ENCODE measurements at places on chromosomes 7 and 10.

DNA sequence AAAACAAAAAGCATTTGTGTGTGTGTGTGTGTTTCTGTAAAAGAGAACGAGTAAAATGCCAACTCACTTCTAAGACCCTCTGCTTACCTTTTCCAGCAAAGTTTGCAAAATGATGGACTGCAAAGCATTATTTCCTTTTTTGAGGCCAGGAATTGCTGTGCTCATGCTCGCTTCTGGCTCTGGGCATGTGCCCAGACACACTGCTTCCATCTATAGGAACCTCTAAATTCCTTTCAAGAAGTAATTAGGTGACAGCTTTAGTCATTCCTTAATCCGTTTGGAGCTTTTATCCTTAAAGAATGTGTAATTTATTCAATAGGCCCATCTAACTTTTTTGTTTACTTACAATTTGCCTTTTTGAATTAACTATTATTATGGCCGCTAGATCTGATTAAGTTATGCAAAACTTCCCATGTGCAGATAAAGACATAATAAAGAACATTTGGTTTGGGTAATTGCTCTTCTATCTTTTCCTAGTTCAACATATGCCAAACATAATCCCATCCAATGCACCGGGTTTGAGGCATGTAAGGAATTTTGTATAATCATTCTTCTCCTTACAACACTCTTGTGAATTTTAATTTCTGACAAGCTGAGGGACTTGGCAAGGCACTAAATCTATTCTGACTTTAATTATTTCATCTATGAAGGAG is 34.7 kb downstream of the A1CF start:
- no peak for DNase-seq

DNA sequence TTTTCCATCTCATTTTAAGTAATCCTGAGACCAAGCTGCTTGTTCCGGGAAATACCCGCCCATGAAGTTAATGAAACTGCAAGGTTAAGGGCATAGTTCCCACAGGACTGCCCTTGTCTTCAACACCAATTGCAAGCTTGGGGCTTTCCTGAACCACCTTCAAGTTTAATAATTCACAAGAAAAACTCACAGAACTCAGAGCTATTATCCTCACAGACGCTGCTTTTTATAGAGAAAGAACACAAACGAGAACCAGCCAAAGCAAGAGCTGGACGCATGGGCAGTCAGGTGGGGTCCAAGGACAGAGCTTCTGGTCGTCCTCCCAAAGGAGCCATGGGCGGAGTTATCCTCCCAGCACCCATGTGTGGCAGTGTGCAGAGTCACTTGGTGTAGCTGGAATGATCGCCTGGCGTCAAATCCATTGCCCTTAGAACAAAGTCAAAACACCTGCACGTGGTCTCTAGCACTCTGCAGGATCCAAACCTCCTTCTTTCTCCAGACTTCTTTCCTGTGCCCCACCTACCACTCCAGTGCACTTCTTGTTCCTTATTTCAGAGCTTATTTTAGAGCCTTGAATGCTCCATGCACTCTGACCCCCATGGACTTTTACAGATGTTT is 56.7 kb downstream of the SNX10 start:
- no peak for DNase-seq

DNA sequence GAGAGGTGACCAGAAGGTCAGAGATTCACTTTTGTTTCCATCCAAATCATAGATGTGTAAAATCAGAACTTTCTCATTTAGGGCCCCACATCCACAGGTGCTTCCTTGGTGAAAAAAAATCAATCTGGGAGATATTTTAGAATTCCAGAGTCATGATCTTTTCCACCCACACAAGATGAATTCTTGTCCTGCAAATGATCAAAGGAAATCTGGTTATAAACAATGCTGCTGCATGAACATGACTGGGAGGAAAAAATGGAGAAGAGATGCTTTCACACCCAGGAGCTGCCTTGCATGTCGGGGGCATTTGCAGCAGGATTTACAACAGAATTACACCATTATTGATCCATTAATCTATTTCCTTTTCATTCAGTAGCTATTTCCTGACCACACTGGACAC is 106.5 kb upstream of the TMEM72 start:
- DNase-seq, result no peak

DNA sequence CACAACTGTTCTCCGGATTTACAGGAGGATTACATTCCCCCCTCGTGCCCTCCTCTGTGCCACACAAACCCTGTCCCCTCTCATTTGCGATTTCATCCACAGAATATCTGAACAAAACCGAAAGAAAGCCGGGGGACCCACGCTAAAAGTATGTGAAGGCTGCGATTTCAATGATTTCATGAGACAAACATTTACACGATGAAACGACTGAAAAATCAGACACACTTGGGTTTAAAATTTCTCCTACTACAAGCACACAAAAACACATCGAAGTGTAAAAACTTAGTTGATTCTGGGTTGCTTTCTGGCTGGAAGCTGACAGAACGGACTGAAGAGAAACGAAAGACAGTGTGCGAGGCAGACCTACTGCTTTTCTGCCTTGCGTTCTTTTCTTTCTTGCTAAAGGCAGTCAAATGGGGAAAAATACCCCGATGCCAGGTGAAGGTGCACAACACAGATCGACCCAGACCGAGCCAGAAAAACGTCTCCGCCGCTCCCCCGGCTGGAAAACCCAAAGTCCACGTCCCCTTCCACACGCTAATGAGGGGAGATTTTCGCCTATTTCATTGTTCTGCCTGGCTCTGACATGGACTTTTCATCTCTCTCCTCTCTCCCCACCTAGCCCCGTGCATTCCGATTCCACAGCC is 1.2 kb downstream of the HIPK2 start:
- DNase-seq, result peak; percentile 11

- DNase-seq, result peak; percentile 35
These were observed 702 bp upstream of the KAZALD1 start for GRCh38 chr10:101060951-101061623.

GRCh38 chr10:71679425-71679824 is 40.2 kb downstream of the C10orf105 start:
- DNase-seq, result no peak

DNA sequence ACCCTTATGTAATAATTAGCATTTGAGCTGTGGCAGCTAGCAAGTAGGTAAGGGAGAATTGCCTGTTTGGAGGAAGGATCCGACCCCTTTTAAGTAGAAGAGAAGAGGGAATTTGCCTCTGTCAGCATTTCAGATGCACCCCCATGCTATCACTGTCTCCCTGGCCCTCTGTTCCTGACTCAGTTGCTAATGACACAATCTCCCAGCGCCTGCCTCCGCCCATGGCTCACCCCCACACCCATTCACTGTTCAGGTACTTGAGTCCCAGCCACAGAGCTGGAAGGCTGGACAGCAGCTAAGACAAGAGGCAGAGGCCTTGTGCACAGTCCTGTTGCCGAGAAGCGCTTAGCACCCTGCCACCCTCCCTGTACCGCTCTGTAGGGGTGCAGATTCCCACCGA is 512.3 kb upstream of the GALNT17 start:
- DNase-seq, result no peak

GRCh38 chr10:95401704-95402469 is 111.1 kb upstream of the PDLIM1 start:
- no peak for DNase-seq

- no peak for DNase-seq
These were observed 212.7 kb upstream of the ZNF804B start for GRCh38 chr7:88546808-88547207.

GRCh38 chr7:29086545-29086944 is 59.8 kb downstream of the CPVL start:
- no peak for DNase-seq

DNA sequence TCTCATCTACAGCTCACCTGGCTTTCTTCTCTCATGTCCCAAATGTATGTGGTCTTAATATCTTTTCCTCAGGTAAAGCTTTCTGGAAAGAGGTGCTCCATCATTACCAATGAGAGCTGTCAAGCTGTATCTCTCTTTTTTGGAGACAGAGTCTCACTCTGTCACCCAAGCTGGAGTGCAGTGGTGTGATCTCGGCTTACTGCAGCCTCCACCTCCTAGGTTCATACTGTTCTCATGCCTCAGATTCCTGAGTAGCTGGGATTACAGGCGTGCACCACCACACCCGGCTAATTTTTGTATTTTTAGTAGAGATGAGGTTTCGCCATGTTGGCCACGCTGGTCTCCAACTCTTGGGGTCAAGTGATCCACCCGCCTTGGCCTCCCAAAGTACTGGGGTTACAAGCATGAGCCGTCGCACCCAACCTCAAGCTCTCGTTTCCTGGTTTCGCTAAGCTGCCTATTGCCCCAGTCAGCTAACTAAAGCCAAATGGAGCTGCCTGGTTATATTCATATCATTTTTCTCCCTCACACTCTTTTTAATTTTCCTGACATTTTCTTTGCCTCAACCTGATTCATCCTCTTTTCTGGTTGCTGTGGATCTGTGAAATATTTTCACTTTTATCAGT is 60.5 kb downstream of the SUFU start:
- no peak for DNase-seq

GRCh38 chr10:124472071-124472470 is 10.4 kb downstream of the LHPP start:
- no peak for DNase-seq

- no peak for DNase-seq
These were observed 154.7 kb upstream of the ZMIZ1 start for GRCh38 chr10:78914060-78914378.

- DNase-seq, result no peak
These were observed 62.4 kb downstream of the INHBA start for GRCh38 chr7:41640487-41640886.

- no peak for DNase-seq
These were observed 158.9 kb downstream of the RTKN2 start for GRCh38 chr10:62109587-62110293.

DNA sequence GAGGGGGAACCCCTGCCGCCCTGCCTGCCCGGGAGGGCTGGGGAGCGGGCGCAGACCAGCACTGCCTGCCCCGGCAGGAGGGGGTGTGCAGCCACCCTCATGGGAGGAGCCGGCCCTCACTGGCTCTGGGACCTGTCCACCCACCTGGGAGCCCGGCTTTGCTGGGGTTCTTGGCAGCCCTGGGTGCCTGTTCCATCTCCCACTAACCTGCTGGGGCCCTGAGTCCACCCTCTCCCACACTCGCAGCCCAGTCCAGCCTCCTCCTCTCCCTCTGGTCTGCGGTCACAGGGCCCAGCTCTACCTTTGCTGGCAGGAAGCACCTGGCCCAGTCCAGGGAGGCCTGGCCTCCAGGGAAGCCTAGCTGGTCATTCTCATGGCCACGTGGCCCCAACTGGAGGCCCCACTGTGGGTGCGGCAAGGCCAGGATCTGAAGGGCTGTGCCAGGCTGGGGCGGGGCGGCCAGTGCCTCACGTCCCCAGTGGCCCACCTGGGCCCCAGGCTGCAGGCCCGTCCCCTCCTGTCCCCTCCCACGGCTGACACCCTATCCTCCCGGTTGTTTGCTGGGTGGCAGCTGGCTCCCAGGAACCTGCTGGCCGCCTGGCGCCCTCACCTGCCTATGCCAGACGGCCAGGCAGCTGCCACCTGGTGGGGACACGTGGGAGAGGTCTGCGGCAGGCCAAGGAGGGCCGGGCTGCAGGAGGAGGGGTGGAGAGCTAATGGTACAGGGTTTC is at the start of gene TMEM184A:
TSS of gene TMEM184A (minus strand) at position 393 of the 731 bp plus-strand sequence. CDS start 721 bp downstream, outside the sequence.
- no peak for DNase-seq

DNA sequence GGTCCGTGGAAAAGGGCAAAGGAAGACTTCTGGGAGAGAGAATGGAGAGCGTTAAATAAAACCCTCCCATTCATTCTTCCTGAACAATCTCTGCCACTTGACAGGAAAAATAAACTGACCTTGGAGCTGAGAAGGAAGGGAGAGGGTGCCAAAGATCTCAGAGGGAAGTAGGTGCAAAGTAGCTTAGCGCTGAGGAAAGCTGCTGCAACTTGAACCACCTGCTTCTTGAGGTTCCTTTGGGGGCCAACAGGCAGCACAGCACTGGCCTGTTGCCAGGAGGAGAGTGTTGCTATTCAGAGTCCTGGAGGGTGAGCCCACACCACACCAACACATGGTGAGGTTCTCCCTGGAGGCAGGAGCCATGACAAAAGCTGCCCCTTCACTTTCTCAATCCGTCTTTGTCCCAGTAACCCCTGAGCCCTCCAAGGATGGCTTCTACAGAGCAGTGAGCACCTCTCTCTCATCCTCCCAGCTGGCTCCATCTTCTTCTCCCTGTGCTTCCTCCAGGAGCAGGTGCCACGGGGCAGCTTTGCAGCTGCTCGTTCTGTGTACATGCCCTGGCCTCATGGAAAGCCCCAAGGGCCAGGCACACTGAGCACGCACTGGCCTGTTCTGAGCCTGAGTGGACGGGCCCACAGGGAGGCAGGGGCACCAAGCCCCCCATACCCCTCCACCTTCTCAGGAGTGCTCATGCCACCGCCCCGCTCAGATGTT is 101.3 kb downstream of the STRA8 start:
- no peak for DNase-seq

DNA sequence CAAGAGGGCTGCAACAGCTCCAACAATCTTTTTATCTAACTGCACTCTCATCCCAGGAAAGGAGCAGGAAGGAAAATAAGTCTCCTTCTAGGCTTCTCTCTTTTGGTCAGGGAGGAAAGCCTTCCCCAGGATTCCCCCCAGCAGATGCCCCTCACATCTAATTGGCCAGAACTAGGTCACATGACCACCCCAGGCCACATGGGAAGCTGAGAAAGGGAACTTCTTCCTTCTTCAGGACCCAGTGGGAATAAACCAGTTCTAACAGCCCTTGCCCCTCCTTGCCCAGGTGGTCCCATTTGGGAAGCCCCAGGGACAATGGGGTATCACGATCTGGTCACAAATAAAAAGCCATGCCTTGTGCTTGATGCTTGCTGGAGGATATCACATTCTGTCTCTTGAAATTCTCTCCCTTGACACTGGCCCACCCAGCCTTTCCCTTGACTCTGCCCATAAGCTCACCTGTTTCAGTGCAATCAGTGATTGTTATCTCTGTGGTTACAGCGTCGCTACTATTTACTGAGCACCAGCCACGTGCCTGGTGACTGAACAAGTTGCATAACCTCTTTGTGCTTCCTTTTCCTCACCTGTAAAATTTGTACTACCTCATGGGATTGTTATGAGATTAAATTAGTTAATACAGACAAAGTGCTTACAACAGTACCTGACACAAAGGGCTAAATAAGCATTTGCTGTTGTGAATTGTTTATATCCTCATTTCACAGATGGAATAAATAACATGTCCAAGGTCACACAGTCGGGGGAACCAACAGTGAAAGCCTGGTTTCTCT is 9.0 kb upstream of the TACR2 start:
- DNase-seq, result peak; percentile 32

- DNase-seq, result no peak
These were observed 23.2 kb downstream of the RAPGEF5 start for GRCh38 chr7:22333680-22334141.

DNA sequence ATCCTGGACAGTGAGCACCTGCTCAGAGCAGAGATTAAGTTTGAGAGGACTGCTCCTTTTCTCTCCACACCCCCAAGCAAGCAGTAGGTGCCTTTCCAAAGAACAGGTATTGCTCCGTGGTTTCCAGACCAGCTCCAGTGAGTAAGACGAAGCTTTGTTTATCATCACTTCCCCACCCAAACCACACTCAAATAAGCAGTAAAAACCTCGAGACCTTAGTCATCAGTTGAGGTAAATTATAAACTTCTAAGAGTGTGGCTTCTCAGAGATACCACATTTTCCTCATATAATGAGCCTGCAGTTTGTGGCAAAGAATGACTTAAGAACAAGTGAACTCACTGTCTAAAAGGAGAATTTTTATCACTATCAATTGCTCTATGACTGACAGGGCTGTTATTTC is 50.0 kb upstream of the GRB10 start:
- DNase-seq, result no peak

GRCh38 chr7:113856010-113856409 is 62.8 kb downstream of the PPP1R3A start:
- DNase-seq, result no peak

All from effector memory CD8-positive, alpha-beta T cell (primary cell).